ENCODE measurements at places on chromosomes 6 and 20.

GRCh38 chr20:61025536-61025935 lies 226.5 kb upstream of the CDH4 start:
- DNase-seq, result no peak

DNA sequence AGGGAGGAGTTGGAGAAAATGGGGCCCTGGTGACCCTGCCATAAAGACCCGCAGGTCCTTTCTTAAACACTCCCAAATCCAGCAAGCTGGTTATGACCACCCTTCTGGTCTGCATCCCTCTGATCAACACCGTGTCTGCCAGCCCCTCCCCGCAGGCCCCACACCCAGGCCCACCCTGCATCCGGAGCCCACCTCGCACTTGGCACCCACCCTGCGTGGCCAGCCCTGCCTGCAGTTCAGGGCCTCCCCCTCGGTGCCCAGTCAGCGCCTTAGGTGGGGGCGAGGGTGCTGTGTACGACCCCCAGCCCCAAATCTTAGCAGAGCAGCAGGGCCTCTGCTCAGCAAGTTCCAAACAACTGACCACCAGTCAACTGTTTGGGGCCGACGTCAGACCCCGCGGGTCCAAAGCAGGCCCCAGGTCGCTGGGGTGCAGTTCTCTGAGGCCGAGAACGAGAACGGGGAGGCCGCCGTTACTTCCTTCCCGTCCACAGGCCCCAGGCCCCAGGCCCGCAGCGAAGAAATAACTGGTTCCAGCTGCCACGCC lies 1.2 kb downstream of the ACSS1 start:
- no peak for DNase-seq

GRCh38 chr6:127547215-127547614 lies 28.1 kb upstream of the MTCL3 start:
- DNase-seq, result no peak

DNA sequence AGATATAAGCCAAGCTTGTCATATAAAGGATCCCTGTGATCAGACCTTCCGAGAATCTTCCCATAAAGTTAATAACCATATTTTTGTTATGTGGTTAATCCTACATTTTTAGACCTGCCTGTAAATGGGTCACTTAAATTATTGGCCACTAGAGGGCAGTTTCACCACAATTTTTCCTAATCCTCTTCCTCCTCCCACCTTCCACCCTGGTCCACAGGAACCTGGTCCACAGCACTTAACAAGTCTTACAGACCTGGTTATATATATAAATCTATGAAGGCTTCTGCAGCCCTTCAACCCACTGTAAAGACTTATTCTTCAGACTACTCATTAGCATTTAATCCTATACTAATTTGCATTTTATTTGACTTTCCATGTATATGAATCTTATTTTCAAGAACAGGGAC lies 28.3 kb downstream of the MRS2 start:
- DNase-seq, result no peak

DNA sequence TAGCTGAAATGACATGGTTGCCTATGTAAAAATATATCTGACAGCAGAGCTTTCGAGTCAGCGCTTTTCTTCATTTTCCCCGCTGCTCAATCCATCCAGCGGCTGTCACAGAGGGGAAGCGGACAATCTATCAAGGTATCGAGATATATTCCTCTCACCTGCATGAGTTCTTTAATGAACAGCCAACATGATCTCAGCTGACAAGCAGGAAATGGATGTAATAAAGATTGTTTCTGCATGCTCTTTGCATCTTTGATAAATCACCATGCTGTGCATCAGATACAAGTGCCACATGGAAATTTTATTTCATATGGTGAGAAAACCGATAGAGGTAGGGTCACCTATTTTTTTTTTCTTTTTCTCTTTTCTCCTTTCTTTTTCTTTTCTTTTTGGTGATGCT lies 602.3 kb upstream of the MMS22L start:
- no peak for DNase-seq

- DNase-seq, result no peak
Measured at GRCh38 chr6:22466665-22467245, 102.6 kb upstream of the HDGFL1 start.

- no peak for DNase-seq
Measured at GRCh38 chr6:56593801-56594318, 48.8 kb downstream of the DST start.

DNA sequence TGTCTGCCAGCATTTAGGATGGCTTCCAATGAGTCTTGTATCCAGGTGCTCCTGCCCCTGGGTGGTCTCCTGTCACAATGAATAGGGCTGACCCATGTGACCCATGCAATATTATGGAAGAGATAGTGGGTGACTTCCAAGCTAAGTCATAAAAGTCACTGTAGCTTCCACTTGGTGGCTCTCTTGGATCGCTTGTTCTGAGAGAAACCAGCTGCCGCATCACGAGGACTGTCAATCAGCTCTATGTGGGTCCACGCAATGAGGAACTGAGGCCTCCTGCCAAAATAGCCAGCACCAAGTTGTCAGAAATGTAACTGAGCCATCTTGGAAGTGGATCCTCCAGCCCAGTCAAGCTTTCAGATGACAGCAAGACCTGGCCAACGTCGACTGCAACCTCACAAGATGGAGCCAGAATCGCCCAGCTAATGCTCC lies 14.9 kb upstream of the MATN4 start:
- peak; percentile 56 for DNase-seq

- DNase-seq, result no peak
Measured at GRCh38 chr6:136401749-136402148, 112.1 kb upstream of the BCLAF1 start.

- no peak for DNase-seq
Measured at GRCh38 chr20:5077761-5078387, 41.9 kb downstream of the PCNA start.

- DNase-seq, result no peak
Measured at GRCh38 chr20:50215101-50215690, 24.6 kb downstream of the CEBPB start.

GRCh38 chr6:38702558-38703397 lies at the start of gene GLO1:
GLO1 (minus strand) TSS chr6:38703145; CDS start chr6:38703054, 91 bp downstream.
- peak; percentile 94 for DNase-seq

DNA sequence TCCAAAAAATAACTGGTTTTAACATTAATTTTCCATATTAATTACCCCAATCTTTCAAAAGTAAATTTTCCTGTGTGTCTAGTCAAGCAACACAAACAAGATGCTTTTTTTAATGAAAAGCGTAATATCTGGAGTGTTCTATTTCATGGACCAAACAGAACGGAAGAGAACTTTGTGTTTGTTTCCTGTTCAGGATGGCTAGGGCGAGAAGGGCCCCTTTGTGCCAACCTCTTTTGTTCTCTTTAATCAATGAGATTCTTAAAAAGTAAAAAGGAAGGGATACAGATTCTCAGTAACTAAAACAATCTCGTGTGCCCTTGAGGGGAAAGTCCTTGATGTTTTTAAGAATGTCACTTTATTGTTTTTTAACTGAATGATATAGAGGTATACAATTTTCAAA lies 55.7 kb downstream of the GNAS start:
- no peak for DNase-seq

GRCh38 chr6:43921548-43922425 lies 151.8 kb downstream of the VEGFA start:
- no peak for DNase-seq

GRCh38 chr6:101401792-101402621 lies 8.5 kb downstream of the GRIK2 start:
- DNase-seq, result no peak

DNA sequence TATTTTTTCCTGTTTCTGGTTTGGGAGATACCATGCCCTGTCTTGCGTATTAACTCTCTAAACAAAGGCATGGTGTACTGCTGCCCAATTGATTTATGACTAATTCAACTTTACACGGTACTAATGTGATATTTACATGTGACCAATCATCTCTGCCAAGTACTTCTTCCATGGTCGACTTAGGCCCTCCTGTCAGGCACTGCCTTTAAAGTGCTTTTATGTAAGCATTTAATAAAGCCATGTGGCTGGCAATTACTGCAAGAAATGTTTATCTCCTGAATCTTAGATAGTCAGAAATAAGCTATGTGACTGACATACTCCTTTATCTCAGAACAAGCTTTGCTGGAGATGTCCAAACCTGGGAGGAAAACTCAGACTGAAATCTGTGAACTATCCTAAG lies 323.4 kb downstream of the BTBD3 start:
- no peak for DNase-seq

GRCh38 chr20:64069614-64070243 lies 6.7 kb downstream of the TCEA2 start:
- DNase-seq, result no peak

DNA sequence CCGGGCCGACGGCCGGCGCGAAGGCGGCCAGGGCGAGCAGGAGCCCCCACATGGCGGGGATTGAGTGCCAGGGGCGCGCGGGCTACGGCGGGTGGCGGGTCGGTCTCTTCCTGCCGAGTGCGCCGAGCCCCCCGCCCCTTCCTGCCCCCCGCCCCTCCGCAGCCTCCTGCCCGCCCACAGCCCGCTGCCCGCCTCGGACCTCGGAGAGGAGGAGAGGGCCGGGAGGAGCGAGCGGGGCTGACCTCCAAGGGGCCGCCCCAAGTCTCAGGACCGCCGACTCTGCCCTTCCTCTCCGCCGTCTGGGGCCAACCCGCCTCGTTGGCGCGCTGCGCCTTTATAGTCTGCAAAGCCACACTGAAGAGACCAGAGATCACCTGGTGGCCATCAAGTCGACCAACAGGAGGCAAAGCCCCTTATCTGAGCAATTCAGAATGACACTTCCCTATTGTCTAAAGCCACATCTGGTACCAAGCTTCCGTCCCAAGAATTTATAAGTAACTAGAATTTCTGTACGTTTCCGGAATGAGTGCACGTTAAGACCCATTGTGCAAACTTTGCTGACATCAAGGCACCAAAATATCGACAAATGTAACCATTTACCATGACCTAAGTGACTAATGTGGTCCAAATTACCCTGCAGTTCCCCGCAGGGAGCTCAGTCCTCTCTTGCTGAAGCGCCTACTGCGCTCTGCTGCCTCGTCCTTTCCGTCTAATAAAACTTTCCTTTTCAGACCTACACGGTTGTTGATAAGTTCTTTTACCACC lies at the start of gene CPXM1:
Gene CPXM1 (minus strand): TSS at position 107 of the 765 bp plus-strand sequence. CDS start 55 bp downstream, at position 52.
- DNase-seq, result peak; percentile 96

- no peak for DNase-seq
Measured at GRCh38 chr20:19392344-19393130, 180.1 kb downstream of the SLC24A3 start.

DNA sequence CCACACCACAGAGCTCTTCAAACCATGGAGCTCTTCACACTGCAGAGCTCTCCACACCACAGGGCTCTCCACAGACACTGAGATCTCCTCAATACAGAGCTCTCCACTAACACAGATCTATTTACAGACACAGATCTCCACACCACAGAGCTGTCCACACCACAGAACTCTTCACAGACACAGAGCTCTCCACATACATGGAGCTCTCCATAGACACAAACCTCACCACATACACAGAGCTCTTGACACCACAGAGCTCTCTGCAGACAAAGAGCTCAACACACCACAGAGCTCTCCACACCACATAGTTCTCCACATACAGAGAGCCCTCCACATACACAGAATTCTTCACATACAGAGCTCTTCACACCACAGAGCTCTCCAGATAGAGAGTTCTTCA lies 53.0 kb downstream of the ERMARD start:
- no peak for DNase-seq

GRCh38 chr6:37862992-37863391 lies 43.5 kb downstream of the ZFAND3 start:
- no peak for DNase-seq

DNA sequence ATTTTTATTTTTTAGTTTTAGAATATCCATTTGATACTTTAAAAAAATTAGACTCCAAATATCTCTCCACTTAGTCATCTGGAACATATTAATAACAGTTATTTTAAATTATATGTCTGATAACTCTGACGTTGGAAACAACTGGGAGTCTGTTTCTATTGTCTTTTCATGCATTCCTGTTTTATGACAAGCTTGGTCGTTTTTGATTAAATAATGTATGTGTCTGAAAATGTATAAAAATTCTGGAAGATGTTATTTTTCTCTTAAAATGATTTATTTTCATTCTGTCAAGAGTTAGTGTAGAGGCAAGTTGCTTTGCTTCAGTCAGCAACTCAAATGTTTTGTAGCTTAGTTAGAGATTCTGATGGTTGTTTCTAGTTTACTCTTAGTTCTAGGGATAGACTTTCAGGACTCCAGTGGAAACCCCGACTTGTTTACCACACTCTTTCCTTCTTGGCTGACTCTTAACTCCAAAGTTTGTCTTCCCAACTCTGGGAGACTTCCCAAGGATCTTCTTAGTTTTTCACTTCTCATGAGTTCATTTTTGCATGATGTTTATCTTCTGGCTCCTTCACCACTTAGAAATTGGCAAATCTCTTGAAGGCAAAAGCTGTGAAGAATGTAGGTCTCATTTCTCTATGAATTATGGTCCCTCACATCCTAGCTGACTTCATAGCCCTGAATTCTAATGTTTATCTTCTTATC lies 190.9 kb downstream of the LAMA2 start:
- no peak for DNase-seq

DNA sequence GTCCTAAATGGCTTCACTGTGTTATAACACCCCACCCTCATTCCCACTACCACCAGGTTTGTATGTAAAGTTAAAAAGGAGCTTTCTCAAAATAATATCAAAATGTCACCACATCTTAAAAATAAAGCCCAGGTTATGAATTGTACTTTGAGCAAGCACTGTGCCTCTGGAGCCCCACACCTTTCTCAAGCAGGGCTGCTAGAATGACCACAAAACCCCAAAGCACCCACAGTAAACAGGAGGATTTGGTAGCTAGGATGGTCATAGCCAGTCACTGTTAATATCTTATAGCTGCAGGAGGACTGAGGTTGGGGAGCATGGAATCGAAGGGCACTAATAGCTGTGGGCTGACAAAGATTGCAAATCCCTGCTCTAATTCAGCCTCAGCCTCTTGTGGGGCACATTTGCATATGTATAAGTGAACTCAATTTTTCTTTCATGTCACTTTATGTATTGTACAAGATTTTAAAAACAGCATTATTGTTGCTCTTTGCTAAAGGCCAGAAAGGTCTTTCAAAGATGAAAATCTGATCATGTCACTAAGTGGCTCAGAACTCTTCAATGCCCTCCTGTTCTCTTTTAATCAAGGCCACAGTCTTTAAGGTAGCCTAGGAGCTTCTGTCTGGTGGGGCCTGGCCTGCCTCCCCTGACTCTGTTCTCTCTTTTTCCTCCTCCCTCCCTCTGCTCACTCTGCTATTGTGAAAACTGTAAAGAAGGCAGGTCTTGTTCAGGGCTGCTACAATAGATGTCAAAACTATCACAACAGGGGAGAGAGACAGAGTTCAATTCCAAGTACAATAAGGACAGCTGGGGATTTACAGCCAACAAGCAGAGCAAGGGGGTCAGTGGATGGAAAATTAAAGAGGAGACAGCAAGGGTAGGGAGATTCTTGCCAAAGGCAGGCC lies 101.6 kb downstream of the TMEM200A start:
- DNase-seq, result no peak

GRCh38 chr6:47195011-47195650 lies 114.6 kb downstream of the TNFRSF21 start:
- no peak for DNase-seq

GRCh38 chr6:40410821-40411220 lies 176.3 kb downstream of the LRFN2 start:
- no peak for DNase-seq

GRCh38 chr20:4571759-4572531 lies 149.8 kb upstream of the PRND start:
- DNase-seq, result no peak
